GM19239 (cell line): ENCODE measurements at places on chromosomes 1 and 21.

- DNase-seq, result no peak
Observed at GRCh38 chr1:193416226-193417024, 230.0 kb upstream of the B3GALT2 start.

GRCh38 chr21:42193131-42193671 is 25.7 kb upstream of the ABCG1 start:
- DNase-seq, result no peak

- no peak for DNase-seq
Observed at GRCh38 chr1:115545096-115545720, 96.6 kb upstream of the VANGL1 start.

DNA sequence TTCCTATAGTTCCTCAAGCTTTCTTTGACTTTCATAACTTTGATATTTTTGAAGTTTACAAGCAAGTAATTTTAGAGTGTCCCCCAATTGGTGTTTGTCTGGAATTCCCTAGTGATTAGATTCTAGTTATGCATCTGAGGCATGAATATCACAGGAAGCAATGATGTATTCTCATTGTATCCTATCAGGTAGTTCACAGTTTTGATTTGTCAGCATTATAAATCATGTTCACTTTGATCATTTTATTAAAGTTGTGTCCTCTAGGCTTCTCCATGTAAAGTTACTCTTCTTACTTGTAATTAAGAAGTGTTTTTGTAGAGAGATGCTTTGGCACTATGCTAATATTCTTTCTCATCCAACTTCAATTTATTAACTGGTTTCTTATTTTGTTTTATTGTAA is 53.0 kb downstream of the TYW3 start:
- DNase-seq, result no peak
